ENCODE measurements at places on chromosomes 6 and 20. TPM values are rescaled to one million over a fixed set of nuclear protein-coding genes. Genes with fewer than 3 reads are reported as not detected.

The HSPA1B gene
- 105 TPM for total RNA-seq

The ESR1 gene
- total RNA-seq = 1.3 TPM

The RSPO4 gene
- 8.5 TPM for total RNA-seq

The LSM2 gene
- 119 TPM for total RNA-seq

The JPH2 gene
- 0.81 TPM for total RNA-seq

The EEF1A2 gene
- total RNA-seq = 34.9 TPM

The SNX3 gene
- 66.1 TPM for total RNA-seq

The RFX6 gene
- 0.11 TPM for total RNA-seq

The HLA-DPB1 gene
- 23.9 TPM for total RNA-seq

The PSMF1 gene
- 97.3 TPM for total RNA-seq

The CLVS2 gene
- total RNA-seq = 0.46 TPM

The HAO1 gene
- 0.09 TPM for total RNA-seq

The ZNF337 gene
- total RNA-seq = 6.9 TPM

The C6orf163 gene
- total RNA-seq = 2.0 TPM

The GSTA4 gene
- 12.6 TPM for total RNA-seq

The RHAG gene
- total RNA-seq = 0.60 TPM

The THBS2 gene
- total RNA-seq = 33.5 TPM

The RBPJL gene
- total RNA-seq = 0.85 TPM

The SLC22A23 gene
- total RNA-seq = 33.8 TPM

The ZNF343 gene
- 7.6 TPM for total RNA-seq

The DAAM2 gene
- 3.1 TPM for total RNA-seq

The VWA7 gene
- 1.2 TPM for total RNA-seq

The PPIL6 gene
- total RNA-seq = 0.61 TPM

The CRIP3 gene
- 48.9 TPM for total RNA-seq

The CD109 gene
- 4.0 TPM for total RNA-seq

The TREML1 gene
- not detected for total RNA-seq

The SIGLEC1 gene
- 0.04 TPM for total RNA-seq

The ZNF165 gene
- 8.0 TPM for total RNA-seq

The WFDC6 gene
- not detected for total RNA-seq

The NMBR gene
- total RNA-seq = not detected

The TGM3 gene
- 0.07 TPM for total RNA-seq

The METTL24 gene
- 0.21 TPM for total RNA-seq

The KIFC1 gene
- 83.7 TPM for total RNA-seq

The PLA2G7 gene
- 2.4 TPM for total RNA-seq

The TCP11 gene
- not detected for total RNA-seq

The PCSK2 gene
- 0.74 TPM for total RNA-seq

The RPP40 gene
- total RNA-seq = 12.2 TPM

The EPPIN gene
- 0.23 TPM for total RNA-seq
